ENCODE measurements at places on chromosomes 1 and 21. TPM values are rescaled to one million over a fixed set of nuclear protein-coding genes. Genes with fewer than 3 reads are reported as not detected.

DNA sequence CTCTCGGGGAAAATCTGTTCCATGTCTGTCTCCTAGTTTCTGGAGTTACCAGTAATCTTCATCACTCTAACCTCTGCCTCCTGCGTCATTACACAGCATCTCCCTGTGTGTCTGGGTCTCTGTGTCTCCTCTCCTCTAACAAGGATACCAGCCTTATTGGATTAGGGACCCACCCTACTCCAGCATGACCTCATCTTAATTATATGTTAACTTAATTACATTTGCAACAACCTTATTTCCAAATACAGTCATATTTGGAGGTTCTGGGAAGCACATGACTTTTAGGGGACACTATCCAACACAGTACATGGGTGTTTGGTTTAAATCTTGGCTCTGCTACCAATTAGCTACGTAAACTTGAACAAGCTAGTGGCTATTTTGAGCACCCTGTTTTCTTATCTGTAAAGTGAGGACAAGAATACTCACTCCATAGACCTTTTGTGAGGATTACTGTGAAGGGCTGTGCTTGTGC is 83.9 kb upstream of the SGIP1 start:
- DNase-seq = no peak
- H3K4me3 ChIP-seq = no peak overlapping the region
- no peaks in the 10 kb centered on the region for H3K36me3 ChIP-seq

CCDC181 gene
- total RNA-seq = not detected

GRCh38 chr1:26536521-26536920 is 7.0 kb downstream of the RPS6KA1 start:
- H3K4me3 ChIP-seq = no peak overlapping the region
- H3K36me3 ChIP-seq = no peaks in the 10 kb centered on the region
- peaks cover 46% of the 10 kb centered on the region for H3K4me1 ChIP-seq
- no peak for DNase-seq
- no peaks in the 10 kb centered on the region for H3K27me3 ChIP-seq
- H3K27ac ChIP-seq = no peak overlapping the region

- no peak for DNase-seq
- H3K36me3 ChIP-seq = no peaks in the 10 kb centered on the region
- H3K4me1 ChIP-seq = no peaks in the 10 kb centered on the region
Observed at GRCh38 chr21:28427394-28428022, 565.2 kb downstream of the LTN1 start.

GRCh38 chr1:61301824-61302657 is 219.7 kb downstream of the NFIA start:
- DNase-seq = no peak
- H3K27me3 ChIP-seq = no peaks in the 10 kb centered on the region
- H3K4me1 ChIP-seq = no peaks in the 10 kb centered on the region
- no peak overlapping the region for H3K27ac ChIP-seq

RNU1-1 gene
- total RNA-seq = 2,403 TPM

FNDC5 gene
- not detected for total RNA-seq

- H3K27me3 ChIP-seq = no peaks in the 10 kb centered on the region
- no peak overlapping the region for H3K27ac ChIP-seq
- no peak for DNase-seq
- H3K4me1 ChIP-seq = no peaks in the 10 kb centered on the region
- no peaks in the 10 kb centered on the region for H3K36me3 ChIP-seq
Observed at GRCh38 chr1:47161298-47162040, 24.2 kb downstream of the CYP4A22 start.

DNA sequence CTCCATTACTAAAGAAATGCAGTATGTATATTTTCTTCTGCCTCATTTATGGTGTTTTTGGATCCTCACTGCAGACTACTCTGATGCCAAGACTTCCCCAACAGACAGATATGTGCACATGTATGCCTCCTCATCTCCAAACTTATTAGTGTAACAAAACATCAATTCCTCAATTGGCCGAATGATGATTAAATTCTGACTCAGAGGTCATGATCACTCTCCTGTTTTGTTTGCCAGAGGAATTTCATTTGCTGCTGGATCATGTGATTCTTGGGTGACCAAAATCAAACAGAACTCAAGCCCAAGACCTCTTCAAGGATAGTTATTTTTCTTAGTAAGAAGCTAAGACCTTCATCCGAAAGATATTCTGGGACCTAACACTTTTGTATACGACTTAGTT is 227.6 kb downstream of the LMO4 start:
- no peaks in the 10 kb centered on the region for H3K27me3 ChIP-seq
- DNase-seq = no peak
- H3K27ac ChIP-seq = no peak overlapping the region
- H3K4me3 ChIP-seq = no peak overlapping the region
- H3K4me1 ChIP-seq = no peaks in the 10 kb centered on the region

PIGR gene
- total RNA-seq = 4.7 TPM

- no peak overlapping the region for H3K27ac ChIP-seq
- no peak for DNase-seq
- no peak overlapping the region for H3K4me3 ChIP-seq
Observed at GRCh38 chr1:16010837-16011236, 6.8 kb downstream of the SRARP start.

ADGRB2 gene
- total RNA-seq = 0.27 TPM

GRCh38 chr1:3114131-3114744 is 45.2 kb downstream of the PRDM16 start:
- H3K27me3 ChIP-seq = no peaks in the 10 kb centered on the region
- H3K36me3 ChIP-seq = no peaks in the 10 kb centered on the region
- no peak for DNase-seq
- H3K4me3 ChIP-seq = no peak overlapping the region
- no peak overlapping the region for H3K27ac ChIP-seq
- no peaks in the 10 kb centered on the region for H3K4me1 ChIP-seq

NBPF4 gene
- total RNA-seq = not detected

E2F2 gene
- total RNA-seq = 24.0 TPM

SPATA1 gene
- total RNA-seq = 2.4 TPM

DNA sequence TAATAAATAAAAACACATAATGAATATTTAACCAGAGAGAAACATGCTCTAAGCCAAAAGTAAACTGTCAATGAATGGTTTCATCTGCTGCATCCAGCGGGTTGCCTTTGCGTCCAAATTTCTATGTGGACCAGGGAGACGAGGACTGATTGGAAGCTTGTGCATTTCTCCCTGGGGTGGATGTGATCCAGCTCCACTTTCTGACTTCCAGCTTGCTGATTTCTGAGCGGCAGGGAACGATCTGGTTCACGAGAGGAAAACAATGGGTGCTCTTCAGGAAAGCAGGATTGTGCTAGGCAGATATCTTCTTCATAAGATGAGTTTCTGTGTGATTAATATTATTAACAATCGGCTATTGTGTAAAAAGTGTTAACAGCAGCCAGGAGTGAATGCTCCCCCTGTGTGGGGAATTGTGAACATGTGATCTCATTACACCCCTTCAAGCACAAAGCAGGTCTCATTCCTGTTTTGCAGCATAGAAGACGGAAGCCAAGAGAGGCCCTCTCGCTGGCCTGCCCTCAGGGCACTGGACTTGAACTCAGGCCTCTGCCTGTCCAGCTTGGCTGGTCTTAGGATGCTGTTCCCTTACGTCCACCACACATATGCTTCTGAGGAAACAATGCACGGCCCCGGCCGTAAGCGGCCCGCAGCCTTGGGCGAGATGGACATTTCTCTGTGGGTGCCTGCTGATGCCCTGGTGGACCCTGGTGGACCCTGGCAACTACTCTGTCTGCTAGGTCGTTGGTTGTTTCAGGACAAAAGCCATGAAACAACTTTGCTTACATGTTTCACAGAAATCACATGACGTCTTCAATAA is 183.4 kb upstream of the C1orf174 start:
- H3K4me1 ChIP-seq = no peaks in the 10 kb centered on the region
- no peaks in the 10 kb centered on the region for H3K27me3 ChIP-seq
- H3K4me3 ChIP-seq = no peak overlapping the region
- no peak overlapping the region for H3K27ac ChIP-seq
- DNase-seq = no peak

GRCh38 chr1:160370561-160371345 is 3.9 kb downstream of the NHLH1 start:
- peaks cover 7% of the 10 kb centered on the region for H3K4me1 ChIP-seq
- no peaks in the 10 kb centered on the region for H3K27me3 ChIP-seq

RPRD2 gene
- total RNA-seq = 24.8 TPM

Measured in GM12878 (cell line).